ENCODE measurements at places on chromosomes 2 and 18. TPM values are rescaled to one million over a fixed set of nuclear protein-coding genes. Genes with fewer than 3 reads are reported as not detected.

The ZNF519 gene
- total RNA-seq, result 8.6 TPM

The KCTD18 gene
- 17.8 TPM for total RNA-seq

The SCYGR8 gene
- not detected for total RNA-seq

The ANKRD36B gene
- total RNA-seq, result 61.2 TPM

The HOXD4 gene
- 1.7 TPM for total RNA-seq

The SLC8A1 gene
- total RNA-seq, result 13.4 TPM

The MAP3K19 gene
- total RNA-seq, result not detected

The TUBB8B gene
- not detected for total RNA-seq

The MAL gene
- 25.8 TPM for total RNA-seq

The HOXD12 gene
- total RNA-seq, result not detected

The FER1L5 gene
- under 0.01 TPM for total RNA-seq

The GATA6 gene
- total RNA-seq, result under 0.01 TPM

The DYNAP gene
- total RNA-seq, result not detected

The RNASEH1 gene
- 34.0 TPM for total RNA-seq

The EGR4 gene
- total RNA-seq, result not detected

The ANKRD30BL gene
- 0.33 TPM for total RNA-seq

The CHST9 gene
- 0.33 TPM for total RNA-seq

The CNTNAP5 gene
- not detected for total RNA-seq

The PSMA8 gene
- total RNA-seq, result not detected

The CABYR gene
- total RNA-seq, result 2.7 TPM

The CFAP65 gene
- under 0.01 TPM for total RNA-seq

The SPATA3 gene
- total RNA-seq, result not detected

The C2orf66 gene
- total RNA-seq, result under 0.01 TPM

The ADAM23 gene
- 18.5 TPM for total RNA-seq

The POTEI gene
- total RNA-seq, result not detected

The RAMP1 gene
- 0.33 TPM for total RNA-seq

The KLHL29 gene
- total RNA-seq, result 10.3 TPM

The PLCL1 gene
- 7.6 TPM for total RNA-seq

The CAVIN2 gene
- total RNA-seq, result not detected

The MDH1 gene
- total RNA-seq, result 257 TPM

The PRSS56 gene
- not detected for total RNA-seq

The CFAP221 gene
- not detected for total RNA-seq

The FAM161A gene
- total RNA-seq, result 7.9 TPM

The DNAH6 gene
- total RNA-seq, result under 0.01 TPM

The GCG gene
- not detected for total RNA-seq

The POTEJ gene
- not detected for total RNA-seq

The SPP2 gene
- total RNA-seq, result not detected

The PRKAG3 gene
- not detected for total RNA-seq
